ENCODE measurements at places on chromosomes 5 and 9.

DNA sequence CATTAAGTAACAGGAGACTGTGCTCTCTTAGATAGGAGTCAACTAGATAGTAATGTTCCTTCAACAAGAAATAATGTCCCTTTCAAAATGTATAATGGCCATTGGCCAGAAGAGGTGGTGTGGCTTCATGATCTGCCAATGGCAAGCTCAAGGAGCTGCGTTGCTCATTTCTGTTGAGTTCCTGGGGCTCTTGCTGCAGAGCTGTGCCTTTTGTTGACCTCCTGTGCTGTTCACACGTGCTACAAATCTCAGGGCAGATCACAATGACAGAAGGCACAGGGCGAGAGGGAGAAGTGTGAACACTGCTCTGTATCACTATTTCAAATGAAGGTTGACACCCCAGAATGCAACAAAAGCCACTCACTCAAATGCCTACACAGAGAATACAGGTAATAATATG lies 16.0 kb upstream of the TBC1D2 start:
- DNase-seq = no peak

- no peak for DNase-seq
Measured at GRCh38 chr5:163532171-163533084, 27.0 kb downstream of the MAT2B start.

- DNase-seq = no peak
Measured at GRCh38 chr9:107770716-107771115, 281.1 kb upstream of the KLF4 start.

DNA sequence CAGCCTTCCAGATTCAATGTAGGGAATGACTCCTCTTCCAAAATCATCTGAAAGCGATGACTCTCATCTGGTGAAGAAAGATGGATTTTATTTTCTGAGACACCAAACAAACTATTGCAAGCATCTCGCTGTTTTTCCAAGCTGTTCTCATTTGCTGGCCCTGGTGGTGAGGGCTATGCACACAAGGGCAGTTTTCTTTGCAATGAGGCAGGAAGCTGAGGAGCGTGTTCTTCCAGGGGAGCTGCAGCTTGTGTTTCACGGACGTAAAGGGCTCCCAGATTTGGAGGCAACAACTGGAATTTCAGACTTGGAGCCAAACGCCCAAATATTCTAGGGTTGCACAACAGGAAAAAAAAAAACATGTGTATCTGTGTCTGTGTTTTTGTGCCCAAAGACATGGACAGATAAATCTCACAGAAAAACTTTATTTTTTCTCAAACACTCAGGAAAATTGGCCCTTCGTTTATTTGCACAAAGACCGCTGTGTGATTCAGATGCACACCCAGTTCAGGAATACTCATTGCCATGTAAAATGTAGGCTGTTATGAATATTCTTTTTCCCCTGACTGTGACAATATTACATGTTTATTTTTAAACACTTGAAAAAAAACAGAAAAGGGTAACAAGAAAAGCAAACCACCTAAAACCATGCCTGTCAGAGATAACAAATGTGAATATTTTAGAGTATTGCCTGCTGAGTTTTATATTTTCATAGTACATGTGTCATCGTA lies 151.3 kb downstream of the GAS1 start:
- no peak for DNase-seq

DNA sequence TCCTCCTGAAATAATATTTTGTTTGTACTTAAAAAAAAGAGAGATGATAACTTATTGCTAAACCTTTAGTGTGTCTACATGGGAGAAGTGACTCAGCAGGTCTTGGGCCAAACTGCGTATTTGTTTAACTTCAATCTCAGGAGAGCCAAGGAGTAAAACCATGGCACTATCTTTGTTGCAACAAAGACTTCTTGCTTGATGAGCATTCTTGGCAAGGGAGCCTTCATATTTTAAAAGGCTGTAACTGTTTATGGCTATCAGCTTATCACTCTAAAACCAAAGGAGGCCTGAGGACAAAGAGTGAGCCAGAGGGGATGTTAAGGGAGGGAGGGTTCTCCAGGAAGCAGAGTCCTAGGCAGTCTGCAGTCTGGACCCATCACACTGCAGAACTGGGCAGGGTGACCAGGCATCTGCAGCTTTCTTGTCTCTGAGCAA lies 216.2 kb upstream of the S1PR3 start:
- DNase-seq = no peak

DNA sequence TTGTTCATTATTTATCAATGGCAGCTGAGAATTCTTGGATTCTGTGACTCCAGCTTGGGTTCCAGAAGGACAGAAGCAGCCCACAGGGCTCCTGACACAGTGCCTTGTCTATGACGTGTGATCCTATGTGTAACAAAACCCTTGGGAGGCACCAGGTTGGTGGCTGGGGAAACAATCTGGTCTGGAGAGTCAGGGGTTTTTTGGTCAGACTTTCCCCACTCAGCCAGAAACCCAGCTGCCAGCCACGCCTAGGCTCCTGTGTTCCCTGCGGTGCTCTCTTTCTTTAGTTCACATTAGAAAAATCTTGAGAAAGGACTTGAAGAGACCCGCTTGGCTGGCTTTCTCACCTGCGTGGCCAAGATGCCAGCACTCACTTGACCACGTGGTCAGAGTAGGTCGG lies 15.5 kb upstream of the ZBED3 start:
- no peak for DNase-seq

DNA sequence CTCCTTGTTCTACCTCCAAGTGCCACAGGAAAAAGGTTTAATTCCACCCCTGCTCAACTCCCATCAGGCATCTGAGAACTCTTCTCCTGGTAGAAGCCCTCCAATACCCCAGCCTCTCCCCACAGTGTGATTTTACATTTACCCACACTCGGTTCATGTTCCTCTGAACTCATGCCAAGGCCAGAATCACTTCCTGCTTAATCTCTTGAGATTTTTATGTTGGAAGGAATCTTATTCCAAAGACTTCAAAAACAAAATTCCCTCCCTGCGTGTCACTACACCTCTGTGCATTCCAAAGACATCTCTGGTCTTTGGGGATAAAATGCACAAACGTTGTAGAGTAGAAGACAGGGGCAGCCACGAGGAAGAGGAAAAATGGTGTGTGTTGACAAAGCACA lies 186.8 kb downstream of the ACTL7B start:
- no peak for DNase-seq

- no peak for DNase-seq
Measured at GRCh38 chr5:77546-77945, 14.4 kb upstream of the PLEKHG4B start.

DNA sequence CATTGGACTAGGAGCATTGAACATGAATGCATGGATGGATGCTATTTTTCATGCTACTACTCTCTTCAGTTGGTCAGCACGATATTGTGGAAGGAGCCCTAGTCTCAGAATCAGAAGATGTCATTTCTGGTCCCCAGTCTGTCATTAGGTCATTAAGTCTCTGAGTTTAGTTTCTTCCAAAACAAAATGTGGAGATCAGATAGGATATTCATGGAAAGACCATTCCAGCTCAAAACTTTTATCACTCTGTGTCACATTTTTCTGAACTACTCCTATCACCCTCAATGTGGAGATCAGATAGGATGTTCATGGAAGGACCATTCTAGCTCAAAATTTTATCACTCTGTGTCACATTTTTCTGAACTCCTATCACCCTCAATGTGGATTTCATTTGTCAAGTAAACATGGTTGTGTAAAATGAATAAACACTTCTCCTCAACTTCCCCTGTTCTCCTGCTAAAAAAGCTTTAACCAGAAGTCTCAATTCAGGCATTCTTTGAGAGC lies 296.8 kb downstream of the MRPS30 start:
- no peak for DNase-seq

DNA sequence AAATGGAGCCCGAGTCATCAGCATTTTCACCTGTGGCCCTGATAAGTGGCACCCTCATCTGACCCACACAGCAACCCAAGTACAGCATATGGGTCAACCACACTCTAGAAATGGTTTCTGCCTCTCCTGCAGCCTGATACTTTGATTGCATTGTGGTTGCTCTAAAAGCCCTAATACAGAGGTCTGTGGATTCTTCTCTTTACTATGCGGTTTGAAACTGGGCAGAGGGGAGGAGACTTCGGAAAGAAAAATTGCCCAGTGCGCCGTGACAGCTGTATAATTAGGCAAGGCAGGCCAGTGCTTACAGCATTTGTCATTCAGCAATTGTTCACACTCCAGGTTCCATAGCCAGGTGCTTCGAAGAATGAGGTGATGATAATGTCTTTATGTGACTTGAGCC lies 361.0 kb downstream of the NFIB start:
- DNase-seq = no peak

- no peak for DNase-seq
Measured at GRCh38 chr5:91214571-91214970, 168.5 kb downstream of the ARRDC3 start.

GRCh38 chr9:134816264-134816663 lies 64.3 kb upstream of the FCN2 start:
- no peak for DNase-seq

DNA sequence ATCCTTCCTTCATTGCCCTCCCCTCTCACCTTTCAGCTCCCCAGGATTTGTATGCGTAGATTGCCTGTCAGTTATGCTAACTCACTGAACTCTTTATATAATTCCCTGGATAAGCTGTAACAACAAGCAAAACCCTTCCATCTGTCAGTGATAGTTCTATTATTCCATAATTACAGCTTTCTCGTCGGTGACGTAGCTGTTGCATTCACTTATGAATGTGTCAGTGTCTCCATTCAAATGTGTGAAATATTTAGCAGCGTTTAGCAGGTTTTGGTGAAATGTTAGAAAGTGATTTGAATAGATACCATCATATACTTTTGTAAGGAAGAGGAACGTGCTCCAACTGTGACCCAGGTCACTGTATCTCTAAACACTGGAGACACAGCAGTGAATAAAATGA lies 45.2 kb downstream of the PIP5K1B start:
- no peak for DNase-seq
